ENCODE measurements at places on chromosomes 4 and X.

- no peak for DNase-seq
Measured at GRCh38 chrX:18573556-18573955, 98.4 kb downstream of the RS1 start.

DNA sequence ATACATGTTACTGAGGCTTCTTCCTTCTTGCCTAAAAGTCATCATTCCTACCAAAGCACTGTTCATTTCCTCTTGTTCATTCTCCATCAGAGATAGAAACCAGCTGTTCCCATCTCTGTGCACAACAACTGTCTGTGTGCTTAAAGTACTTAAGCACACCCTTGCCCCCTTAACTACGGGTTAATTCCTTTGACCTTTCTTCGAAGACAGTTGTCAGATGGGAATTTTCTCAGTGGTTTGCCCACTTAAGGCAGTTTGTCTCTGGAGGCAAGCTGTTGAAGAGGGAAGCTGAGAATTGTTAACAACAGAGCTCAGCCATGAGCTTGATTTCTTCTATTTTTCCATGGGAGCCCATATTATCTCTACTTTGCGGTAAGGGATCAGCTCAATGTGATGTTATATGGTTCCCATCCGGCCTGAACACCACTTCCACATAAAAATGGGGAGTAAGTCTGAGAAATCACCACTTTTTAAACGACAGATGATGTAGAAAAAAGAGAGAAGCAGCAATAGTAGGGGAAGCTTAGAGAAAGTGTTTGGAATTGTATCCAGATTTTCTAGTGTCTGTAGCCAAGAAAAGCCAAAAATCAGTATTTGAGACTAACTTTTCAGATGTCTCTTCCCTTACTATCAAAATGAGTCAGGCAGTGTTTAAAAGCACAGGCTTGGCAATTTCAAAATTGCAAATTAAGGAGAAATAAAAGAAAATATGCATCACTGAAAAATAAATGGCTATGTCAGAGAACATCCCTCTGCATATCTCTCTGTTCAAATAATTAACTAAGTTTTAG lies 194.4 kb downstream of the SLIT2 start:
- DNase-seq: no peak

GRCh38 chrX:125778261-125778660 lies 387.8 kb downstream of the DCAF12L2 start:
- DNase-seq: no peak

DNA sequence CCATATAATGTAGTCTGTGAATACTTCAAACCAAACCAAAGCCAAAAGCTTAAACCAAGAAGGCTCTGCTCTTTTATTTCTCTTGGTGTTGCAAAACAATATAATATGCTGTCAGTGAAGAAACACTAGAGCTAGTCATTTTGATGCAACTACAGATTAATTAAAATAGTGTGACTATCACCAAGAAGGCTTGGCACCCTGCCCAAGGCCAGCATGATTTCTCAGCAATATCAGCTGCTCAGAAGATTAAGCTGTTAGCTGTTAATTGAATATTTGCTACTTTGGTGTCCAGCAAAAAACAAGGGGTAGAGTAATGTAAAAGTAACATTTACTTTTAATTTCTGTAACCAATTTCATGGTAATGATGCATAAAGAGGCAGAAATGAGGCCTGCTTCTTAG lies 104.9 kb upstream of the PRPS2 start:
- DNase-seq: no peak

DNA sequence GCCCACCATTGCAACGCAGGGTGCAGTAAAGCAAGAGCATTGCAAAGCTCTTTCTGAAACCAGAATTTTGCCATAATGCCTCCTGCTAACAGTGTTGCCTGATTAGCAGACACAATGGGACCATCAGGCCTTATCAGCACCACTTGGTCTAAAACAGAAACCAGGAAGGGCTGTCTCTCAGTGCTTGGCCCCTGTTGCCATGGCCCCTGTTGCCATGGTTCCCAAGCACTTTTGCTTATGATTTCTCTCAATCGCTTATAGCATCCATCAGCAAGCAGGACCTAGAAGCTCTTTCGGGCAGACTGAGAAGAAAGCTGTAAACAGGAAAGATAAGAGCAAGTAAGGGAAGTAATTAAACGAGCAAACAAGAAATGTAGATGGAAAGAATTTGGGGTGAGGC lies 36.8 kb downstream of the RTL5 start:
- peak; percentile 95 for DNase-seq

- no peak for DNase-seq
Measured at GRCh38 chrX:2679534-2680485, 11.3 kb upstream of the CD99 start.
